ENCODE measurements at places on chromosomes 3 and 15.

GRCh38 chr3:169150920-169151319 is 512.6 kb downstream of the MECOM start:
- DNase-seq = no peak

GRCh38 chr3:11085093-11085840 is 69.0 kb upstream of the HRH1 start:
- DNase-seq = no peak

- DNase-seq = no peak
Observed at GRCh38 chr3:42080453-42080872, 10.7 kb upstream of the TRAK1 start.

DNA sequence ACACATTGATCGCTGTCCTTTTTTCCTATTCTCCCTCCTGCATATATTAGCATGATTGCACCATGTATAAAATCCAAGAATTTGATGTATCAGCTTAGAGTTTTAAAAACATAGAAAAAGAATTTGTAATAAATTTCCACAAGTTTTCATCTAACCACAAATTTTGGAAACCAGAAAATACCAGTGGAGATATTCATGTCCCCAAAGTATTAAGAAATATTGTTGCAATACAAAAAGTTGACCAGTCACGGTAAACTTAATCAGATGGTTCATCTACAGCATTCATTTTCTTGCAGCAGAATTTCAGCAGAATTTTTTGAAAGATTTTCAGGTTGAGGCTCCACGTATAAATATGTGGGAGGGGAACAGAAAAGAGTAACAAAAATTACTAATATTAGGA is 500.9 kb upstream of the MDFIC2 start:
- DNase-seq = no peak

DNA sequence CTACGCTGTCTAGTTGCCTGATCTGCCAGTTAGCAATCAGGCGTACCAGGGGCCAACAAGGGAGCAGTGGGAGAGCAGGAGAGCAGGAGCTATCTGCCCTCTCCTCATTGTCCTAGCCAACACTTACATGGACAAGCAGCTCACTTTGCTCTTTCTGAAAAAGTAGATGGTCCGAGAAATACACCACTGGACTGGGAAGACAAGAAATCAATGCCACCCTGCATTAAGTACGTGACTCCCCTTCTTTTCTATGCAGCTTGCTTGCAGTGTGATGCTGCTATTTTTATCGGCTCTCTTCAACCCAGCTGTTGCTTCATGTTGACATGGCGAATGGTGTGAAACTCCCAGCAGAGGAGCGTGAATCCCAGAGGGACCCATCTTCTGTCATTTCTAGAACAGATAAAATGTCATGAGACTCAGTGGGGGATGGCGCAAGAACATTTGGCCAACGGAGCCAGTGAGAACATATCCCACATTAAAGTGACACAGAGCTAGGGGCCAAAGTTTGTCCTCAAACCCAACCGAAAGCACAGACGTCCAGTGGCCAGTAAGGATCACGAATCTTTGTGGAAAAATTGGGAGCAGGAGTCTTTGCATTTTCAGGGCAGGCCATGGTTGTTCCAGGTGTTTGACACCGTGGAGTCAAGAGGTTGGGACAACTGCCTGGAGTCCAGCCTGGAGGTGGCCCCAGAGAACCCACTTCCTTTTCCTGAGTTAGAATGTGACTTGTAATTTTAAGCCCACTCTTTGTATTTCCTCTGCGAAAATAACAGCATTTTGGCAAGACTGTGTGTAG is 53.7 kb upstream of the MEF2A start:
- DNase-seq = no peak

GRCh38 chr15:75161106-75161916 is 40.4 kb upstream of the C15orf39 start:
- DNase-seq = no peak

- peak; percentile 89 for DNase-seq
Observed at GRCh38 chr3:8501371-8502131, at the start of gene LMCD1. TSS of gene LMCD1 (plus strand) at chr3:8501823. CDS start at chr3:8501939, 116 bp downstream.

- no peak for DNase-seq
Observed at GRCh38 chr15:23758891-23759290, 71.8 kb upstream of the NDN start.

DNA sequence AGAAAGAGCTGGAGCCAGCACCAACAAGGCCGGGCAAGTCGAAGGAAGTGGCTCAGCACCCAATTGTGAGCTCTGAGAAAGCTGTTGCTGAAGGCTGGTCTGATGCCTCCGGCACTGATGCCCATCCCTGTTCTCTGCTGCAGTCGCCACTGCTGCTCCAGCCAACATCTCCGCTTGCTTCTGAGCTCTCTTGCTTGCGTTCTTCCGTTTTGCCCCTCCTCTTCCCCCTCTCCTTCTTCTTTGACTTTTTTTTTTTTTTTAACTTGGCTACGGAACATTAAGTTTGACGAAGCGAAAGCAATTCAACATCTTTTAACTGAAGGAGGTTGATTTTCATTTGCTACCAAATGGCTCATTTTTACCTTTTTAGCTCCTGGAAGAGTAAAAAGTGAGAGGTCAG is 442.9 kb downstream of the MCTP2 start:
- no peak for DNase-seq

GRCh38 chr15:92845126-92845508 is 55.0 kb upstream of the CHD2 start:
- no peak for DNase-seq

DNA sequence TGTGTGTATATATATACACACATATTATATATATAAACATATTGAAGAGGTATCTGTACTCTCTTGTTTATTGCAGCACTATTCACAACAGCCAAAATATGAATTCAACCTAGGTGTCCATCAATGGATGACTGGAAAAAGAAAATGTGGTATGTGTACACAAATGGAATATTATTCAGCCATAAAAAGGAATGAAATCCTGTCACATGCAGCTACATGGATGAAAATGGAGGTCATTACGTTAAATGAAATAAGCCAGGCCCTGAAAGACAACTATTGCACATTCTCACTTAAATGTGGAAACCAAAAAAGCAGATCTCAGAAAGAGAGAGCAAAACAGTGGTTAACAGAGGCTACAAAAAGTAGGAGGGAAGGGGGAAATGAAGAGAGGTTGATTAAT is 49.5 kb downstream of the CEP70 start:
- no peak for DNase-seq

GRCh38 chr3:143525408-143525807 is 322.9 kb downstream of the SLC9A9 start:
- no peak for DNase-seq

DNA sequence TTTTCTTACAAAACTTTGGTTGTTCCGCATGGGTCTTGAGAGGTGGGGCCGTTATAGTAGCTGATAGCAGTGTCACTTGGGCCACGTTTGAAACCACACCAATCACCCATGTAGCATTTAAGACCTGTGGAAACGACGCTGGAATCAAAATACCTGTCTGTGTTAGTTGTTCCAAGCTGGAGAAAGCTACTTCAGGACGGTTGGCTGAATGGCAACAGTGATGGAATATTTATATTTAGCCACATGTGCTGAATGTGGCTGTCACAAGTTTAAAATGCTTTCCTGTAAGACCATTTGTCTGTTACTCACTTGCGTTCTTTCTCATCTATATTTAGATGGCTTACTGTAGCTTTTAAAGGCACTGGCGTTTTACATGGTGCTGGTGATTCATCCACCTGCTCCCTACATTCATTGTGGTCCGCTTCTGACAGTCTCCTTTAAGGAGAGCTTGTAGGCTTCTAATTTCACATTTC is 1.4 kb downstream of the DNAJA4 start:
- DNase-seq = no peak

- DNase-seq = no peak
Observed at GRCh38 chr3:125123451-125124305, 67.9 kb upstream of the HEG1 start.

GRCh38 chr3:15726043-15726442 is 71.7 kb downstream of the ANKRD28 start:
- no peak for DNase-seq

DNA sequence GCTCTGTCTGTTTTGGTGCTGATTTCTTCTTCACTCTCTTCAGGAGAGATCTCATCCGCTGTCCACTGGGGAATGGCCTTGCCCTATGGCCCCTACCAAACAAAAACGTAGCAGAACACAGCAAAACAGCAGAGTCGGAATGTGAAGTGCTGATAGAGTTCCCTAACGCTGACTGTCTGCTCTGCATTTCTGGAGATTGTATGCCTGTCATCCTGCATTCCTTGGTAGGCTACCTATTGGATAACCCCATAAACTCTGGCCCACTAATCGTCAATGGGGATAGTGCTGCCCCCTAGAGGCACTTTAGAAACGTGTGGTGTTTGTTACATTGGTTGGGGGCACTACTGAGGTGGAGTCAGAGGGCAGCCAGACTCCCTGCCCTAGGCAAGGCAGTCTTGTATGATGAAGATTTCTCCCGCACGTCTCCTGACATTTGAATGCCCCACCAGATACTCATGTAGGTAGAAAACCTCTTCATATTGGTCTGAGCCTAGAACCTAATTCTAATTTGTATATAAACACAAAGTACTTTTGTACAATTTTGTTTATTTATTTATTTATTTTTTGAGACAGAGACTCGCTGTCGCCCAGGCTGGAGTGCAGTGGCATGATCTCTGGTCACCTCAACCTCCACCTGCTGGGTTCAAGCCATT is 15.6 kb upstream of the MAGEF1 start:
- peak; percentile 89 for DNase-seq

GRCh38 chr3:54121414-54122323 is 683 bp upstream of the CACNA2D3 start:
- DNase-seq = no peak

- no peak for DNase-seq
Observed at GRCh38 chr3:94162700-94163099, 99.8 kb downstream of the NSUN3 start.

DNA sequence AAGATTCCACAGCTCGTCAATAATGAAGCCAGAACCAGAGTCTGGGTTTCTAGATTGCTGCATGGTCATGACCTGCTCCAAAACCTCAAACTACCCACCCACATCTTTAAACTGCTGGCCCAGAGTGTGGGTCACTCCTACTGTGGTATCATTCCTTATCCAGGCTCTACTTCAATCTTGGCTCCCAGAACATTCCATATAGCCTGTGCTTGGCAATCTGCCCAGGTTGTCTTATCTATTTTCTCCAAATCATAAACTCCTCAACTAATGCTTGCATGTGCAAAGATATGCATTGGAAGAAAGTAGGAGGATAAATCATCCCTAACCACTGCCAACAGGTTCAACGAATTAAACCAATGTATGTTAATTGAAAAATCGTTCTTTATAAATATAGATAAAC is 169.7 kb downstream of the ANXA2 start:
- DNase-seq = no peak

DNA sequence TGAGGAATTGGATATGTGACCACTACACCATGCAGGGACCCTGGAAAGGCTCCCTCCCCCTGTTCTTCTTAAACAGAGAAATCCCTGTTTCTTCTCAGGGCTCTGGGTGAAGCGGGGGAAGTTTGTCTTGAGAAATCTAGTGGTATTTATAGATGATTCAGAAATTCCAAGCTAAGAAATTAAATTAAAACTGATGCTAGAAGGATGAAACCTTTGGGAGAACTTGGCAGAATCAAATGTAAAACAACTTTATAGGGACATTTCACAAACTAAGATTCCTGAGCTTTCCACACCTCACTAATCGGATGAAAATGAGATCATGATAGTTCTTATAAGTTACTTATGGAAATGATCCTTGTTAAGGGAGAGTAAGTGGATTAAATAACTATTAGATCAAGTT is 54.2 kb downstream of the FBXL2 start:
- no peak for DNase-seq

GRCh38 chr3:150194957-150195356 is 213.1 kb upstream of the TSC22D2 start:
- no peak for DNase-seq

- DNase-seq = no peak
Observed at GRCh38 chr15:95097361-95097760, 866.0 kb downstream of the MCTP2 start.

DNA sequence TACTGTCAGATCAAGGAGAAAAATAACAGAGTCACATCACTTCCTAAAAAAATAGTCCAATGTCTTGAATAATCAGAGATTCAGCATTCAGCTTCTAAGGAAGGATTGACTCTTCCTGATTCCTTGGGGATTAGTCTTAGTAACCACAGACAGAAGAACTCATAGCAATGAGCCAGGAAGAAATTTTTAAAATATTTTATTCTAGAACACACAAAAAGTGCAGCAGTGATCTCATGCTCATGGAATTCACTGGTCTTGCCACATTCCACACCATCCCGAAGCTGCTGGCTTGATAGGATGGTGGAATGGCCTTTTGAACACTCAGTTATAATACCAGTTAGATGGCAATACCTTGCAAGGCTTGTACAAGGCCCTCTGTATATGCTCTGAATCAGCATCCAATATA is 43.0 kb upstream of the ABI3BP start:
- DNase-seq = peak; percentile 4

GRCh38 chr3:10725067-10725466 is 91.0 kb upstream of the SLC6A11 start:
- no peak for DNase-seq

DNA sequence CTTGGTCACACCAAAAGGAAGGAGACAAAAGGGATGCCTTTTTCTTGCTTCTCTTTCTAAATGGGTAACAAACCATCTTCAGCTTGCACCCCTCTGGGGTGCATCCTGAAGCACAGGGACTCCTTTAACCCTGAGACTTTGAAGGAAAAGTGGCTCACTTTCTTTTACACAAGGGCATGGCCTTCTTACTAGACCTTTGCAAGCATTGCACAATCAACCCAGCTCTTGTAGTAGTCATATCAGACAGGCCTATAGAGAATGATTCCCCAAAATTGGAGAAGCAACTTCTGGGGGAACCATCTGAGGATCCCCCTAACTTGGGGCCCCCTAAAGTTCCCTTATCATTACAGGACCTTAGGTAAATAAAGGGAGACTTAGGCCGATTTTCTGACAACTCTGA is 56.1 kb upstream of the GK5 start:
- DNase-seq = no peak

GRCh38 chr3:30227571-30228301 is 378.7 kb upstream of the TGFBR2 start:
- no peak for DNase-seq

- no peak for DNase-seq
Observed at GRCh38 chr15:98794748-98795147, 146.4 kb downstream of the IGF1R start.

DNA sequence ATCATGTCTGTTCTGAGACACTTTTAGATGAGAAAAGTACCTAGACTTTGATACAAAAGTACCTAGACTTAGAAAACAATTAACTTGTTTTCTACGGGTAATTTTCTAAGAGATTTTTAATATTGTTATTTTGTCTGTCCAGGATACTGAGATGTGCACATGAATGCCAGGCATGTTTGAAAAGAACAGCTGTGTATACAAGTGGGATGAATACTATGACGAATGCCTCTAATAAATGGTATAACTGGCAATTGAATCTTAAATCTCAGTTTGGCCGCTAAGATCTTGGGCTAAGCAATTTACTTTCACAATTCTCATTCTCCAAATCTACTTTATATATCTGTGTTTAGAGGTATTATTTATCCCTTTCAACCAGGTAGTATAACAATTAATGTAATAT is 207.4 kb downstream of the CBLB start:
- no peak for DNase-seq

Measured in neuronal stem cell (in vitro differentiated cells).